ENCODE measurements at places on chromosomes 12 and 14.

DNA sequence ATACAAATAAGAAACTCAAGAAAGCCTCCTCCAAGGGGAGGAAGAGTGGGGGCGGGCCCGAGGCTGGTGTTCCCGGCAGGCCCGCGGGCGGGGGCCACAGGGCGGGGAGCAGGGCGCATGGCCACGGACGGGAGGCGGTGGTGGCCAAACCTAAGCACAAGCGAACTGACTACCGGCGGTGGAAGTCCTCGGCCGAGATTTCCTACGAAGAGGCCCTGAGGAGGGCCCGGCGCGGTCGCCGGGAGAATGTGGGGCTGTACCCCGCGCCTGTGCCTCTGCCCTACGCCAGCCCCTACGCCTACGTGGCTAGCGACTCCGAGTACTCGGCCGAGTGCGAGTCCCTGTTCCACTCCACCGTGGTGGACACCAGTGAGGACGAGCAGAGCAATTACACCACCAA lies 8.7 kb downstream of the DACT1 start:
- DNase-seq = no peak

DNA sequence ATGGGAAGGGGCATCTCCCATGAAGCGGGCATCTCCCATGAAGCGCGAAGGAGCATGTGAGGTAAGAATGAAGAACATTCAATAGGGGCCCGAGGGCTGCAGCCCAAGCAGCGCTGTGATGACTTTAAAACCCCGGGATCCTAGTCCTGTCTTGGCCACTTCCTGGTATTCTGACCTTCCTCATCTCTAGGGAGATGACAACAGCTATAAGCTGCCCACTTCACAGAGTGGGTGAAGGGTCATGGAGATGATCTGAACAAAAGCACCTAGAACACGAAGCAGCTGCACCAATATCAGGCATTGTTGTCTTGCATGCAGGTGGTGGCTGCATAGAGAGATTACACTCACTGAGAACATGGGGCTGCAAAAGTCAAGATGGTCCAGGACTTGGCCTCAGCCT lies 64.5 kb downstream of the SPTB start:
- no peak for DNase-seq

GRCh38 chr14:103273745-103274615 lies 60.1 kb upstream of the EIF5 start:
- no peak for DNase-seq

- DNase-seq = no peak
Observed at GRCh38 chr12:131752451-131752850, 41.6 kb downstream of the SFSWAP start.
